Activated CD4-positive, alpha-beta T cell treated with anti-CD3 and anti-CD28 coated beads, Interleukin-2, amount 50 U/mL, for 4 hours (primary cell): ENCODE measurements at places on chromosomes 16 and 17.

DNA sequence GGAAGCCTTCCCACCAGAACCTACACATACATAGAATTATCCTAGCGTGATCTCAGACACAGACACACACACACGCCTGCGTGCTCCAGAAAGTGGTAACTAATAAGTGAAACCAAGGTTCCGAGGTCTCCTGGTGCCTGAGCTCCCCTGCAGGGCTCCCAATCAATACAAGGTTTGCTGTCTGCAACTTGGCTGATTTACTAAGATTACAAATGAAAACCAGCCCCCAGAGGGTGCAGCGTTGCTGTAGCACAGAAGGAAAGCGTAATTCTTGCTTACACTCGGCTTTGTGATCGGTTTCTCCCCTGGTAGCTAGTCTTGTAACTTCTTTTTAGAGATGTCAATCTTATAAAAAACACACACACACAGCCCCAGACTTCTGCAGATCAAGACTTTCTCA, 334.1 kb upstream of the XYLT1 start:
- DNase-seq = no peak

- no peak for DNase-seq
Measured at GRCh38 chr16:48347191-48347865, 37.9 kb downstream of the SIAH1 start.

GRCh38 chr17:63082273-63082861, 116.3 kb downstream of the TANC2 start:
- DNase-seq = no peak

- no peak for DNase-seq
Measured at GRCh38 chr17:12519956-12520594, 145.6 kb upstream of the MYOCD start.

- DNase-seq = no peak
Measured at GRCh38 chr16:65660390-65660789, 538.5 kb upstream of the CDH11 start.

DNA sequence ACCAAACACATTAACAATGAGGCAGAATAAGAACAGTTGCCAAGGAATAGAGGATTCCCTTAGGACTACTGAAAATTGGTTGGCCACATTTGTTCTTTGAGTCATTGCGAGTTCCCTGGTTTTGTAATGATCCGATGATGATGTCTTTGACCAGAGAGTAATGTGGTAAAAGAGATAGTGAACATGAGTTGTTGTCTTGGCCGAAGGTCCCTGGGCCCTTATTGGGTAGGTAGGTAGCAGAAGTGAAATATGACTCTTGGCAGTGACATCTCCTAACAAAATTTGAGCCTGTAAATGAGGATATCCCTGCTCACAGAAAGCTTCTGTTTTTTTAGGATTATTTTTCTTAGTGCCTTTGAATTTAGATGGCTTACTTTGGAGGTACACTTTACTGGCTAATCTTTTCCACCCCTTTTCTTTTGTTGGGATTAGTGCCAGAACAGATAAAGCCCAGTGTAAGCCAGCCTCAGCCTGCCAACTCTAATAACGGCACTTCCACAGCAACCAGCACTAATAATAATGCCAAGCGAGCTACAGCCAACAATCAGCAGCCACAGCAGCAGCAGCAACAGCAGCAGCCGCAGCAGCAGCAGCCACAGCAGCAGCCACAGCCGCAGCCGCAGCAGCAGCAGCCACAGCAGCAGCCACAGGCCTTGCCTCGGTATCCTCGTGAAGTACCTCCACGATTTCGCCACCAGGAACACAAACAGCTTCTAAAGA, 47.2 kb downstream of the TNRC6A start:
- DNase-seq = no peak

GRCh38 chr16:77690416-77690815, 31.9 kb upstream of the NUDT7 start:
- DNase-seq = no peak

DNA sequence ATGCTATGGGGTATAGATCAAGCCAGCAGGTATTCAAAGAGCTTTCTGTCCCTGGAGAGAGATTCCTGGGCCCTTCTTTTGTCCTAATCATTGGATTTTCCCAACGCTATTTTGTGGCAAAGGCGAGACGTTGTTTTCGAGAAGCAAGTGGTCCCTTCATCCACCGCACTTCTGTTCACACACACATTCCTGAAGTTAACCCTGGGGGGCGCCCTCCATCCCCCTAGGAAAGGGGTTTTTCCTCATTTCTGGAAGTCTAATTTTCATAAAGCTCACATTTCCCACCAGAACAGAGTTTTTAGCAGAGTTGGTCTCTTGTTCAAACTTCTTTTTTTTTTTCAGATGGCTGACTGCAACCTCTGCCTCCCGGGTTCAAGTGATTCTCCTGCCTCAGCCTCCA, 11.9 kb downstream of the SCGB1C2 start:
- DNase-seq = no peak

GRCh38 chr16:14324581-14324980, 253.5 kb downstream of the MRTFB start:
- DNase-seq = no peak

GRCh38 chr17:77670173-77670572, 288.3 kb upstream of the TNRC6C start:
- DNase-seq = no peak

DNA sequence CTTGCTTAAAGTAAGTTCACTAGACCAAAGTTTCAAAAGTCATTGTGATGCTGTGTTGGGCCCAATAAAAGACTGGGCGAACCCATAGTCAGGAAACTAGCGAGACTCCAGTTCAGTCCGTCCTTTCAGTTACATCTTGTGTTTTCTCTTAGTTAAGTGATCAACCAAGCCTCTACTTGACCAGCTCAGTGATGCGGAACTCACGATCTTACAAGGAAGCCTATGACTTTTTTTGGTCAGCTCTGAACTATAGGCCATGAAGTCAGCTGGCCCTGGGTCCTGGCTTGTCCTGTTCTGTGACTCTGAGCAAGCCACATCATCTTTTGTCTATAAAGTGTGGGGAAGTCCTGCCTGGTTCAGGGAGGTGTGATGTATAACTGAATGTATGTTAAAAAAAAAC, 21.7 kb upstream of the WSCD1 start:
- DNase-seq = no peak

DNA sequence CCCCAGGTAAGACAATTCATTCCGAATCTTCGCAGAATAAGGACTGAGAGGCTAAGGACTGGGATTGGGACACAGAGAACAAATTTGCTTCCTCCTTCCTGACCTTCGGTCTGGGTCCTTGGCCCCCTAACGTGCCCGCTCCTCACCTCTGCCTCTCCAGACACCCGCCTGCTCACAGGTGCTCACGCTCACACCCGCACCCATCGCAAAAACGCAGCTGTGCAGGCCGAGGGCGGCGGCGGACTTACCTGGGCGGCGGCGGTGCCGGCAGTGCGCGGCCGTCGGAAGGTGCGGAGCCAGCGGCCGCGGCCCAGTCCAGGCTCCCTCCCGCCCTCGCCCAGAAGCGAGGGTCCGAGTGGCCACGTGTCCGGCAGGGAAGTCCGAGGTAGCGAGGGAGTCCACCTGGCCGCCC, 7.1 kb upstream of the HOXB9 start:
- DNase-seq = no peak

DNA sequence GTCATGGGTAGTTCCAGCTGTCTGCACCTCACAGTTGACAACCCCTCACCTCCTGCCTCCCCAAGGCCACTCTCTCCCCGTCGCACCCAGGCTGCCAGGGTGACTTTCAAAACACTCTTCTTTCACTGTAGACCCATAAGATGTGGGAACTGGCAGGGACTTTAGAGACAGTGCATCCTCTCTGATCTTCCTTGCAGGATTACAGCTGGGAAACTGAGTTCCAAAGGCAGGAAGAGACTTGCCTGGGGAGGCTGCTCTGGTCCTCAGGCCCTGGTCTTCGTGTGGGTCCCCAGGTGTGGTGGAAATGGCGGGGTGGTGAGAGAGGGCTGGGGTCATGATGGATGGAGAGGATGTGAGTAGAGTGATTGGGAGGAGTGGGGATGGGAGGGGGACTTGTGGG, 21.9 kb upstream of the NKD1 start:
- DNase-seq = no peak

DNA sequence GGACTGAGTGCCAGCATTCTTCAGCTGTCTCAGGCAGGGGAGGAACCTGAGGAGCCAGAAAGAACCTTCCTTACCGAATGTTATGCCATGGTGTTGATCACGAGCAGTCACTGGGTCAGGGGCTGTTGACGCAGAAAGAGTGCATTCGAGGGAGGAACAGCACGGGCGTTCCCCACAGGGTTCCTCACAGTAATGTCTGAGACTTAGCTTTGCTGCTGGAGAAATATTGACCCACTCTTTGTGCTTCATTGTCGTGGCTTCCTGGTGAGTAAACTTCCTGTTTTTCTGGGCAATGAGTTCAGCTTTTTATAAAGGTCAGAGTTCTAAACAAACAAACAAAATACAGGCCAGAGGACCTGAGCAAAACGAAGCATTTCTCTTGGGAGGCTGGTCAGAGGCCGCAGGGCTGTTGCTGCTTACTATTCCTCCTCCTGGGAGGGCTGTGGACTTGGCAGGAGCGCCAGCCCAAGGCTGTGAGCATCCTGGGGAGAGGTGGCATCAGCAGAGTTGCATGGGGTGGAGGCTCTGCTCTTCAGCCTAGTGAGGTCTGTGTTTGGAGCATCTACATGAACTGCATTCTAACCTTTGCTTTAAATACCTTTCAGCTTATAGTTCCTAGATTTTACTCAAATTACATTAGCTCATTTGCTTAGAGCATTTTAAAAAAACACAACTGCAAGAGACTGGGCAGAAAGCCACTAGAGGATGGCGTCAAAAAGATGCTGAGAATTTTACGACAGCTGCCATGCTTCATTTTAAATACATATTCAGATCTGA, 143.1 kb upstream of the CACNG5 start:
- DNase-seq = no peak

DNA sequence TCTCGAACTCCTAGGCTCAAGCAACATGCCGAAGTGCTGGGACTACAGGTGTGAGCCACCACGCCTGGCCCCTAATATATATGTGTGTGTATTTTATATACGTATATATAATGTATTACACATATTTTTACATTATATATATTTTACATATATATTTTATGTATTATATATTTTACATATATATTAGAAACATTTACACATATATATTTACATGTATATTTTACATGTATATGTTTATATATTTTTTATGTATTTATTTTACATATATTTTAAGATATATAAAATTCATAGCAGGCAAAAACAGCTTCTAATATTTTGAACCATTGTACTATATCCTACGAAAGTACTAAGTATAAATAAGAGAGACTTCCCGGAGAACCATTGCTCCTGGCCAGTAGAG, 455.1 kb downstream of the XYLT1 start:
- no peak for DNase-seq

DNA sequence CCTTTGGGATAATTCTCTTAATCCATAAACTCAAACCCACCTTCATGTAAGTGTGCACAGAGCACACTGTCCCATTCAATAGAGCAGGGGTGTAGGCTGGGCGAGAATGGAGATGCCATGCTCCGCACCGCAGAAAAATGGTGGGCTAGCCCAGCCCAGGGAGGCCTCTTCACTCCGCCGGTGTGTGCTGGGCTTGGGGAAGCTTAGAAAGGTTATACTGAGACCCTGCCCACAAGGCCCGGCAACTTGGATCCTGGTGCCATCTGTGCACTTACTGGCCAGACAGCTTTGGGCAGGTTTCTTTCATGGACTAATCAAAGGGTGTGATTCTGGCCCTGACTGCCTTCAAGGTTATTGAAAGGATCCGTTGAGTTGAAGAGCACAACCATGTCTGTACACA, 3.7 kb upstream of the STAT5A start:
- no peak for DNase-seq

- DNase-seq = no peak
Measured at GRCh38 chr16:4376126-4376892, 4.7 kb downstream of the VASN start.

- DNase-seq = no peak
Measured at GRCh38 chr17:17035920-17036523, 6.2 kb upstream of the MPRIP start.

DNA sequence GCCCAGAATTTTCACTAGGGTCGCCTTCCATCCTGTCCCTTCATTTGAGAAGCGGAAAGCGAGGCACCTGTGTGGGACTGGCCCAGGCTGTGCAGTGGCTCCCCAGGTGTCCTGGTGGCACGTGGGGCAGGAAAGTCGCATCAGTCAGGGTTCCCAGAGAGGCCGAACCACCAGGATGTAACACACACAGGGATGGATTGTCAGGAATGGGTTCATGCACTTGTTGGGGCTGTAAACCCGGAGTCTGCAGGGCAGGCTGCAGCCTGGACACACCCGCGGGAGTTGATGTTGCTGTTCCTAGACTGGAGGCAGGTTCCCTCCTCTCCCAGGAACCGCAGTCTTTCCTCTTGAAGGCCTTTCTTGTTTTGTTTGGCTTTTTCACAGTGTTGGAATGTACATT, 30.7 kb upstream of the RPTOR start:
- no peak for DNase-seq

GRCh38 chr16:83720213-83720612, 87.6 kb upstream of the HSBP1 start:
- DNase-seq = no peak

GRCh38 chr16:30574678-30575077, 3.2 kb upstream of the ZNF688 start:
- DNase-seq = no peak
